ENCODE measurements at places on chromosomes 2 and 18.

DNA sequence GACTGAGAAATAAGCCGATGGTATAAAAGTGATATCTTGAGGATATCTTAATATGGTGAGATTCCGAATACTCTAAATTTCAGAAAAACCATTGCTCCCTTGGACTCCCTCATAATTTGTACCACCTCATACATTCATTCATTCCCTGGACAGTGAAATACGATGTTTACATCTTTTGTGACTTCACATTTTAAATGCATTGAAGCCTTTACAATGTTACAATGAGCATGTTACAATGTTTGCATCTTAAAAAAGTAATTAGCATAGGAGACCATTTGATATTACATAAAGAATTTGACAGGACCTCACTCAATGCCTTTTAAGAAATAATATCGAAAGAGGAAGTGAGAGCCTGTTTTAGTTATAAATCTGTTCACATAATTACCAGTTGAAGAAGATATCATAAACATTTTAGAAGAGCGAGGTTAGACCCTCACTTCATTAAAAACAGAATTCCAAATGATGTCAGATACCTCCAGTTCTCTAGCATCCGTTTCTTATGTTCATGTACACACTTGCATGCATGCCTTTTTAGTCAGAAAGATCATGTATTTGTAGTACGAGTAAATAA lies 372.0 kb downstream of the ARHGAP15 start:
- no peak for DNase-seq

- no peak for DNase-seq
Measured at GRCh38 chr2:16275131-16275530, 334.8 kb downstream of the MYCN start.

- peak; percentile 58 for DNase-seq
Measured at GRCh38 chr2:33033606-33034081, 86.9 kb downstream of the LTBP1 start.

GRCh38 chr2:71849607-71850305 lies 297.9 kb downstream of the CYP26B1 start:
- DNase-seq, result no peak

DNA sequence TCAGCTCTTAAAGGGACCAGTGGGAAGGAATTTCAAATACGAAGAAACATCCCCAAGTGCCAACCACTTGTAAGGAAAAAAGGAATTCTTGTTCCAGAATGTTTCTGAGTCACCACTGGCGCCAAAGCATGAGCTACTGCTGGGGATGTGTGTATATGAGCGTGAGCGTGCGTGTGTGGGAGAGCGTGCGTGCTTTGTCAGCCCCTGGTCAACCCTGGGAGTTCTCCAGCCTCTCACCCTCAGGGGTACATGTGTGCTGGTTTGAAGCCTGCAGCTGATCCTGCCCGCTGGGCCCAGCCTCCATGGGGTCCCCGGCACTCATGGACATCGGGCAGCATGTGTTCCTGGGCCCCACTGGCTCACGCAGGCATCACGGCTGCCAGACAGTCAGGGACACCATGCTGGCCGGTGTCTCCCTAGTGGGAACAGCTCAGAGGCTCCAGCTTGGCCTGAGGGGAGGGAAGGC lies 17.1 kb downstream of the HS6ST1 start:
- peak; percentile 73 for DNase-seq

- no peak for DNase-seq
Measured at GRCh38 chr2:30456579-30456978, 9.5 kb downstream of the LCLAT1 start.

DNA sequence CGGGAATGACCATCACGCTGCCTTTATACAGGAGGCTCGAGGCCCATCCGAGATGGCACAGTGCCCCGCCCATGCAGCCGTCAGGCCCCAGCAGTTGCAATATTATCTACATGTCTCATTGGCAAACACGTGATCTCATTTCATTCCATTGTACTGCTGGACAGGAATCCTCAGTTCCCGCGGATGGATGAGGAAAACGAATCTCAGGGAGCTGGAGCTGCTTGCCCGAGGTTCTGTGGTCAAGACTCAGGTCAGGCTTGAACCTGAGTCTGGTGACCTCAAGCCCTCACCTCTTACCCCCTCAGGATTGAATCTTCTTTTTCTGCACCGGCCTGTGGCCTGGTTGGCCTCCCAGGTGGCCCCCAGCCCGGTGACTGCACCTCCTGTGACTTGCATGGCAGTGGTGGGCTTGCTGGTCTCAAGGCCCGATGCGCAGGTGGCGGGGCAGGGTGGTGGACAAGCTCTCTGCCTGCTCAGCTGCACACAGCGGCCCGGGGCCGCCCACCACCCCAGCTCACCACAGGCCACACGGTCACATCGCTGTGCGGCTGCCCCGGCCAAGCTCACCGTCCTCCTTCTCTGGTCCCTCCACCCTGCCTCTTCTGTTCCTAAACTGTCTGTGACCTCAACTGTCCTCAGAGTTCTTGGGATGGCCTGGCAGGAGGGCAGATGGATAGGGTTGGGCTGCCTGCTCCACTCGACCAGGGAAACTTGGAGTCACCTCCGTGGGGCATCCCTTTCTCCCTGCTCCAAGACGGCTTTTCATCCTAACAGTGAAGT lies 52.0 kb upstream of the HS6ST1 start:
- DNase-seq, result no peak

GRCh38 chr2:61946666-61947065 lies 41.2 kb downstream of the COMMD1 start:
- no peak for DNase-seq

DNA sequence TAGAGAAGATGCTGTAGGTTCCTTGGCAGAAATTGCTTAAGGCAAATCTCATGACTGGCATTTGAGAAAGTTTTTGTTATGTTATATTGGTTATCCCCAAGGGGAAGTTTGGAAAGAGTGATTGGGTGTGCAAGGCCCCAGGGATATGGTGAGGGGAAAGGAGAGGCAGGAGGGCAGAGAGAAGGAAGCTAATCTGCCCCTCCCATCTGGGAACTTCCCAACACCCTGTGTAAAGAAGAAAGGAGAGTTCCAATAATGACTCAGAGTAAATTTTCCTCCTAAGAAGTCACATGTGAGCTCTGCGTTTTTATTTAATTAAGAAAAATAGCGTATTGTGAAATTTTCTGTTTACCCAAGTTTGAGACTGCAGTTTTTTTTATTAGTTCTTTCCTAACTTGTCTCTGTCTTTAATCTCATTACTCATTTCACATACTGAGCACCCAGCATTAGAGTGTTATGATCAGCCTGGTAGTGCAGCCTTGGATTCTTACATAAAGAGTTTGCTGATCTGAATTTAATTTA lies 3.1 kb upstream of the KYNU start:
- DNase-seq, result peak; percentile 88

GRCh38 chr2:11539317-11540147 lies 5.7 kb downstream of the GREB1 start:
- DNase-seq, result no peak

- no peak for DNase-seq
Measured at GRCh38 chr2:239455436-239456203, 54.8 kb upstream of the HDAC4 start.

DNA sequence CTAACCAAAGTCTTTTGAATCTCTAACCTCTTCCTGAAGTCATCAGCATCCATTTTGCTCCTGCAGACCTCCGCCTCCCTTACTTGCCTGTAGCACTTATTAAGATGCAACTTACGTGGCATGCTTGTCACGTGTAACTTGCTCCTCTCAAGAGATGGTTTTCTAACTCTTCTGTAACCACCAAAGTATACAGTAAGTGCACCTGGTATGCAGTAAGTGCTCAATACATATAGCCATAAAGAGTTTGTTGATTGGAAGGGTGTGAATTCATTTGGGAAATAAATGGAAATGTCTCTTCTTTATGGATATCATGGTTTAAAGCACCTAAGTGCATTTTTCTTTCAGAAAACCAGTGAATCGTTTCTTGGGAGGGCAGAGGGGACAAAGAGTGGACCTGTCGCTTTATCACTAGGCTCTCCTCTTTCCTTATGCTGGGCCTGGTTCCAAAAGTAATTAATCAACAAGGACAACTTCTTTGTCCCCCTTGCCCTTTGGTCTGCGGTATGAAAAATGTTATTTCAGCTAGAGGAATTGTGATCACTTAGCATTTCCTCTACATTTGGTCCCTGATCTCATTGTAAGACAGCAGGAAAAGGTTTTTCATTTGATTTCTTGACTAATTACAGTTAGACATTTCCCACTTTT lies 370.0 kb upstream of the SPRED2 start:
- DNase-seq, result no peak

- peak; percentile 17 for DNase-seq
Measured at GRCh38 chr2:105748566-105748965, 3.9 kb downstream of the NCK2 start.

GRCh38 chr2:37623406-37623805 lies 48.0 kb downstream of the CDC42EP3 start:
- DNase-seq, result no peak

DNA sequence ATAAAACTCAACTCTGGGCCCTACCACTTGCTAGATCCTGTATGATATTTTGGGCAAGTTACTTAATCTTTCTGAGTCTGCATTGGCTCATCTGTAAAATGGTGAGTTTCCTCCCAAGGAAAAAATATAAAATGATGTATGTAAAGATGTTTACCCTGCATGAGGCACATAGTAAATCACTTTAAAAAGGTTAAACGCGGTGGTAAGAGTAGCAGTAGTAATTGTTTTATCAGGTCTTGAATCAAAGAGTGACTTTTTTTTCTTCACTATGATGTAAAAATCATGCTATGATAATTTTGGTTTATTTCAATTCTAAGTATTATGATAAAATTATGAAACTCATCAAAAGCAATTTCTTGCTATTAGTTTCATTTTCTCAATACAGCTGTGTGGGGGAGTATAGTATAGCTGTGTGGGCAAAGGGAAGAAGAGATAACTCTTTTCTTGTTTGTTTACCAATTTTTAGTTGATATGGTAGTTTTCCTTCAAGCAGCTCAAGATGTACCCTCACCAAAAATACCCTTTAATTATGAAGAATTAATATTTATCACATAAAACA lies 10.7 kb downstream of the ARHGAP15 start:
- no peak for DNase-seq

- DNase-seq, result no peak
Measured at GRCh38 chr2:96163415-96163767, 18.2 kb upstream of the DUSP2 start.

- no peak for DNase-seq
Measured at GRCh38 chr2:112277596-112278220, 2.3 kb downstream of the ZC3H6 start.

DNA sequence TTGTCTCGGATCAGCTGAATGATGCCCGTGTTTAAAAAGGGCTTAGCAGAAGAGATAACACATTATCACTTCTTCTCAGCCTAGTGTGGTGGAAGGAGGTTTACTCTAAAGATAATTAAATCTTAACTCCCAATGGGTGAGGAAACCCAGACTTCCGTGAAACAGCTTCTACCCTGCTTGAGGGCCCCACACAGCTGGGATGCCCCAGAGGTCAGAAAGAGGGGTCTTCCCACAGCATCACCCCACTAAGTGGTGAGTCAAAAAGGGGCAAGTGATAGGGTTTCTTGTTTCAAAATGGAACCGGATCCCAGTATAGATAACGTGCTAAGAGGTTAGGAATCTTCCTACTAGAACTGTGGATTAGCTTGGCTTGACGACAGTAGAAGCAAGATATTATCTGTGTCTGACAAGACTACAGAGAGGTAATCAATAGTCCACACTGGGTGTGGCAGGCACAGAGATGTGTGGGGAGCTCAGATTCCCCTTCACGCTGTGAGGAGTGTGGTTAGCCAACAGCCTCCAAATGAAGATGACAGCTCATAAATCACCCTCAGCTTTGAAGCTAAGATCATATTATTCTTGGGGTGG lies 129.6 kb upstream of the COPS8 start:
- peak; percentile 82 for DNase-seq

GRCh38 chr2:151098841-151099240 lies 162.8 kb downstream of the RBM43 start:
- no peak for DNase-seq

GRCh38 chr18:76679259-76679658 lies 143.1 kb upstream of the ZNF236 start:
- DNase-seq, result no peak

GRCh38 chr2:230471074-230471473 lies 55.1 kb downstream of the SP100 start:
- no peak for DNase-seq

GRCh38 chr2:171253900-171254650 lies 93.4 kb upstream of the TLK1 start:
- no peak for DNase-seq

GRCh38 chr18:74375999-74376398 lies 60.4 kb downstream of the C18orf63 start:
- DNase-seq, result peak; percentile 52

- DNase-seq, result no peak
Measured at GRCh38 chr18:35050705-35051195, 9.5 kb downstream of the MAPRE2 start.

- DNase-seq, result no peak
Measured at GRCh38 chr18:48875942-48876511, 74.7 kb downstream of the SMAD7 start.

- DNase-seq, result peak; percentile 19
Measured at GRCh38 chr2:38835015-38835601, 40.6 kb downstream of the DHX57 start.

GRCh38 chr2:174571669-174572323 lies 25.8 kb downstream of the WIPF1 start:
- no peak for DNase-seq

DNA sequence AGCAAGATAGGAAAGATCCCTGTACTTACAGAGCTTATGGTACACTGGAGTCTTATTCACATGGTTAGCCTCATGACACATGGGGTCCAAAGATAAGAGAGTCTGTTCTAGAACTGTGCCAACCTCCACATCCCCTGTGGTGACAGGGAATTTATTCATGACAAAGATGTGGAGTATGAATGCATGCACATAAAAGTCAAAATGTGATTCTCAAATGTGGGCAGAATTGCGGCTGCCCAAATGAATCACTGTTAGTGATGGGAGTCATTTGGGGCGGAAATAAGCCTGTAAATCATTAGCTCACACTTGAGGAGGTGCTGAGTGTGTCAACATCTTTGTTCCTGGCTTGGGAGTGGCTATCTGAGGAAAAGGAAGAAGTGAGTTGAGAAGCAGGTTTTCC lies 560.6 kb downstream of the SLC4A3 start:
- peak; percentile 95 for DNase-seq

DNA sequence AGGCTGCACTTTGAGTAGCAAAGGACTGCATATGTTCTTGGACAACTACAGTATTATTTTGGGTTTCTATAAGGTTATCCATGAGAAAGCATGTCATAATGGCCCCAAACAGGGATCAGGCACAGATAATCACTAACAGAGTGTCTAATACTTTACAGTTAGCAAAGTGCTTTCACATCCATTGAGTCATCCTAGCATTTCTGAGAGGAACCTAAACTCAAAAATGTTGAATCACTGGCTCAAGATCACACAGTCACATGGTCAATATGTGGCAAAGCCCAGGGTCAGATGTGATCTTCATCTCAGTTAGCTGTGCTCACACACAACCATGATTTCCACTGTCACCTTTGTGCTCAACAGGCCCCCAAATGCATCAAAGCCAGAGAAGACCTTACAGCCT lies 156.1 kb upstream of the VRK2 start:
- DNase-seq, result peak; percentile 8

GRCh38 chr2:215038421-215038820 lies 100.0 kb downstream of the ABCA12 start:
- DNase-seq, result no peak

DNA sequence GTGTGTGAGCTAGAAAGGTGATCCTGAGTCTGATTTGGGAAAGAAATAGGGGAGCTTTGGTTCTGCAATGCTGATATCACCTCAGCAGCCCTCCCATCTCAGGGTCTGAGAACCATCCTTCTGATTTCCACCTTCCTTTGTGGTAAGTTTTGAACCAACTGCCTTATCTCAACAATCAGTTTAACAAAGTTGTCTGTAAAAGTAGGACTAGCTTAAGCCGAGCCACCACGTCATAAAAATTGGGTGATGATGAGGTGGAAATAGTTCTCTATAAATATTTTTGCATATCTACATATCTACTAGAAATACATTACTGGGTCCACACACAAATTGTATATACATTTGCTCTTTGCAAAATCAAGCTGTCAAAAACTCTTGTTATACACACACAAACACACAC lies 1.1 kb downstream of the SULT1C4 start:
- DNase-seq, result no peak

Data from RPMI7951 (cell line).